ENCODE measurements at places on chromosomes 1 and 21. TPM values are rescaled to one million over a fixed set of nuclear protein-coding genes. Genes with fewer than 3 reads are reported as not detected.

SLAMF8 gene
- 1.2 TPM for total RNA-seq

CCDC17 gene
- 2.3 TPM for total RNA-seq

KCNJ15 gene
- 0.40 TPM for total RNA-seq

CD46 gene
- total RNA-seq = 63.5 TPM

CD53 gene
- total RNA-seq = 190 TPM

CELA3B gene
- total RNA-seq = 3.6 TPM

SORT1 gene
- 1.6 TPM for total RNA-seq

SLC45A1 gene
- 0.61 TPM for total RNA-seq

OR2W3 gene
- not detected for total RNA-seq

NUAK2 gene
- 1.5 TPM for total RNA-seq

AGT gene
- total RNA-seq = 0.79 TPM

CD52 gene
- 99.4 TPM for total RNA-seq

LCE2C gene
- not detected for total RNA-seq

VWA1 gene
- total RNA-seq = 0.58 TPM

EPHX1 gene
- total RNA-seq = 1.9 TPM

SERTAD4 gene
- not detected for total RNA-seq

PLCH2 gene
- 0.58 TPM for total RNA-seq

LCE1A gene
- not detected for total RNA-seq

MYOG gene
- total RNA-seq = not detected

CD84 gene
- 14.7 TPM for total RNA-seq

DMBX1 gene
- not detected for total RNA-seq

BEST4 gene
- total RNA-seq = 0.63 TPM

G0S2 gene
- total RNA-seq = 16.3 TPM

FHL3 gene
- total RNA-seq = 26.9 TPM

RGS7 gene
- not detected for total RNA-seq

SHISAL2A gene
- 4.9 TPM for total RNA-seq

INAVA gene
- total RNA-seq = 0.22 TPM

C1orf232 gene
- total RNA-seq = not detected

FRRS1 gene
- total RNA-seq = 0.84 TPM

TSPAN1 gene
- 0.23 TPM for total RNA-seq

RHBDL2 gene
- total RNA-seq = not detected

ZNHIT6 gene
- 45.1 TPM for total RNA-seq

CD1E gene
- total RNA-seq = not detected

LPAR3 gene
- total RNA-seq = 0.18 TPM

PTPN7 gene
- total RNA-seq = 304 TPM

CLCA4 gene
- total RNA-seq = not detected

LIPI gene
- total RNA-seq = not detected

NOS1AP gene
- total RNA-seq = 0.13 TPM

CAMSAP2 gene
- 3.2 TPM for total RNA-seq

POLR3GL gene
- 11.7 TPM for total RNA-seq

CCDC190 gene
- total RNA-seq = not detected

ANKRD34A gene
- total RNA-seq = 6.2 TPM

PTGS2 gene
- total RNA-seq = 1.2 TPM

CELSR2 gene
- total RNA-seq = 2.2 TPM

FMO5 gene
- not detected for total RNA-seq

ALDH9A1 gene
- total RNA-seq = 47.3 TPM

FOXD2 gene
- 0.19 TPM for total RNA-seq

UQCRHL gene
- total RNA-seq = 2.1 TPM

CDC73 gene
- total RNA-seq = 50.5 TPM

RASSF5 gene
- total RNA-seq = 216 TPM

PRAMEF27 gene
- total RNA-seq = not detected

PRPF38B gene
- 76.6 TPM for total RNA-seq

SLC25A34 gene
- total RNA-seq = 2.8 TPM

GJA8 gene
- total RNA-seq = not detected

All from activated T-cell treated with anti-CD3 and anti-CD28 coated beads, Interleukin-2, amount 50 U/mL, for 4 hours (primary cell).